Naive thymus-derived CD8-positive, alpha-beta T cell (primary cell): ENCODE measurements at places on chromosomes 7 and 10. TPM values are rescaled to one million over a fixed set of nuclear protein-coding genes. Genes with fewer than 3 reads are reported as not detected.

DNA sequence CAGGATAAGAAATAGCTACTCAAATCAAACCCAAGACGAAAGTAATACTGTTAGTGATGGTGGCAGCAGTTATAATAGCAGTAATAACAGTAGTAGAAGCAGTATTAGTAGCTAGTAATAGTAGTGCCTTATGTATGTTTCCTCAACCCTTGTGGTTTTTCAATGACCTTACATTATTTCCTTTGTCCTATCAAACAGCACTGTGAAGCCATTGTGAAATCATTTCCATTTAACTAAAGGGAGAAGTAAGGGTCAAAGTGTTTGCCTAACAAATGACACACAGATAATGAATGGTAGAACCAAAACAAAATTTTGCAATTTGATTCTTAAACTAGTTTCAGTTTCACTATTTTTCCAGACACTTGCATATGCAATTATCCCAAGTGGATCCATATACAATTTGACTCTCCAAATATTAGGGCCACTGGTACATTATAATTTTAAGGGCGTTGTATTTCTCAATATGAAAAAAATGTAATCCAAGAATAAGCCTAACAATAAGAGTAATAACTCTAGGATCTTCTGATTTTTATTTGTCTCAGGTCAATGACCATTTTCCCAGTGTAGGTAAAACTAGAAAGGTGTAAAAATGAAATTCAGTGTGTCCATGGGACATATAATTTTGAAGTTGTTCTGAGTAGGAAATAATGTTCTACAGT lies 33.7 kb upstream of the TMEM26 start:
- peaks cover 3% of the 10 kb centered on the region for H3K27me3 ChIP-seq
- H3K27ac ChIP-seq: no peak overlapping the region
- no peaks in the 10 kb centered on the region for H3K36me3 ChIP-seq
- no peak overlapping the region for H3K4me3 ChIP-seq
- H3K4me1 ChIP-seq: no peaks in the 10 kb centered on the region
- no peak for DNase-seq

SLC13A1 gene
- not detected for polyA plus RNA-seq

DNA sequence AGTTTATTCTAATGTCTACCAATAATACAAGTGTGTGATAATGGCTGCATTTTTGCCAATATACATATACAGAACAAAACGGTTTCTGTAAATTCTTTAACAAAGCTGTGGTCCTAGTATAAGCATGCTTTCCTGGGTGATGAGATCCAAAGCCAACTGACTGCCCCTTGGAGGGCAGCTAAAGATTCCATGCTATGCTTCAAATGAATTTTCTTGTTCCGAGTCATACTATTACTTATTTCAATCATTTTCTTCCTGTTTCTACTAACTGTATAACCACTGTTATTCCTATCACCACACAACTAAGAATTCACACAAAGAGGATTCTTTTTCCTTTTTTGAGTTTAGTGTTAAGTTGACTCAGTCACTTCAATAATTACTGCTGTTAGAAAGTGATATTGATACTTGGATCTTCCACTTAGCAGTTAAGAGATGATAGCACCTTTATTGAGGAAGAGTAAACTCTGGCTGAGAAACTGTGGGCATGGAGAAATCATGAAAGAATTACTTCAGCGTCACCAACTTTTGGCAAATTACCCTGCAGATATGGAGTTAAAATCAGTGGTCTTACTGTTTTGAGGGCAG lies 197.5 kb downstream of the ARL4A start:
- peaks cover 8% of the 10 kb centered on the region for H3K27me3 ChIP-seq
- DNase-seq: no peak
- no peak overlapping the region for H3K4me3 ChIP-seq
- H3K4me1 ChIP-seq: no peaks in the 10 kb centered on the region
- H3K36me3 ChIP-seq: no peaks in the 10 kb centered on the region

TRIM50 gene
- polyA plus RNA-seq: not detected

DNA sequence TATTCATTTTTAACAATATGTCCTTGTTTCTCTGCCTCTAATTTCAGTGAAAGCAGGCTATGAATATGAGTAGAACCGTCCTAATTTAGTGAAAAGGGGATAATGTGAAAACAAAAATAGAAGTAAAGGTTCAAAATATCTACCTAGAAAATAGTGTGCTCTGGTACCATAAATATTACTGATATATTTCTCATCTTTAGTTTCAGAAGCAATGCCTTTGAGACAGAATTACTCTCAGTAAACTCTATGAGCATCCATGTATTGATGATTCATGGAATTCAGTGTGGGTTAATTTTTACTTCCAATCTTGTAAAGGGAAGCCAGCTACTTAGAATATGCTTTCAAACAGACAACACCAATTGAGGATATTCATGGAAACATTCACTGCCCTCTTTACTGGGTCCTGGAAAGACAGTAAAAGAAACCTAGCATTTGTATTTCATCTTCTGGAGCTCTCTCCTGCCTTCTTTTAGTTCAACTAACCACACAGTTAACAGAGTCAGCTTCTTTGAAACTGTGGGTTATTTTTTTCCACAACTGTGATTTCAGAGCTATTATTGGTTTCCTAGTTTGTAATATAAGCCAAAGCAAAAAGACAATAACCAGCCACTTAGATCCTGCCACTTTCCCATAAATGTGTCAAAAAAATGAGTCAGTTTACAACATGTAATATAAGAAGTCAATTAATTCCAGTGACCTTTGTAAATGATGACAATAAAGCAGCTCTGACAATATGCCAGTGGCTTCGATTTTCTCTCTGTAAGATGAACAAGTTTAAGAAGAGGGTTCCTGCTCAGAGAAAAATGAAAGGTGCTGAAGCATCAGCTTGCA lies 1.7 kb downstream of the LRRN3 start:
- H3K4me1 ChIP-seq: peaks cover 53% of the 10 kb centered on the region
- H3K36me3 ChIP-seq: peaks cover 16% of the 10 kb centered on the region
- no peaks in the 10 kb centered on the region for H3K27me3 ChIP-seq
- no peak for DNase-seq
- peak overlapping the region; percentile 95 for H3K27ac ChIP-seq
- peak overlapping the region; percentile 99 for H3K4me3 ChIP-seq

PNLIP gene
- polyA plus RNA-seq: not detected

STEAP1B gene
- polyA plus RNA-seq: 0.28 TPM

PPIF gene
- 10.9 TPM for polyA plus RNA-seq

GRCh38 chr10:35135861-35136260 lies 9.2 kb downstream of the CREM start:
- H3K27ac ChIP-seq: peak overlapping the region; percentile 81
- no peak for DNase-seq
- H3K36me3 ChIP-seq: no peaks in the 10 kb centered on the region
- peaks cover 36% of the 10 kb centered on the region for H3K4me1 ChIP-seq

EBLN1 gene
- not detected for polyA plus RNA-seq

DNA sequence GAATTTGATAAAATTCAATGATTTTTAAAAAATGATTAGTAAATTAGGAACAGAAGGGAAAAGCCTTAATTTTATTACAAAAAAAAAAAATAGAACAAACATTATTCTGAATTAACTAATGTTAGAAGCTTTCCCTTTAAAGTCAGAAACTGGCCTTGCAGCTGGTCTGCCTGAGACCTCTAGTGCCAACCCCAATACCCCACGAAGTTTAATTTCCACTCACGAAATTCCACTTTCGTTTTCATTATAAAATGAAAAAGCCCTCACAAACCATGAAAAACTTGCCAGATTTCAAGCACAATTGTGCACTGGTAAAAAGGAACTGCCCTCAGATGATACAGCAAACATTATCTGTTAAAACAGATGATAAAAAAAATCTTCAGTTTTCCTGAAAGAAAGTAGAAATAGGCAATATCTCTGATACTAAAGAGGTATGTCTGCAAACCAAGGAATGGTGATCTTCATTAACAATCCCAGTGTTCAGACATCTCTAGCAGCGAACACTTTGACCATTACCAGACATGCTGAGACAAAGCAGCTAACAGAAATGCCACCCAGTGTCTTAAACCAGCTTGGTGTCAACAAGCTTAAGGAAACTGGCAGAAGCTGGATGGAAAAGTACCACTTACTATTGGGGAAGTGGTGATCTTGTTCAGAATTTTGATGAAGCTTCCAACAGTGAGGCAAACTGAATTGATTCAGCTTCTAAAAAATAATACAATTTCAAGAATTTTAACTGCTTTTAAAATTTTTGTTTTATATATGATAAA lies 80.2 kb downstream of the PALS2 start:
- no peak for DNase-seq
- no peaks in the 10 kb centered on the region for H3K27me3 ChIP-seq
- peaks cover 16% of the 10 kb centered on the region for H3K4me1 ChIP-seq
- H3K36me3 ChIP-seq: peaks cover 25% of the 10 kb centered on the region
